CD8-positive, alpha-beta T cell (primary cell): ENCODE measurements at places on chromosomes 2 and 18.

- no peak for DNase-seq
Measured at GRCh38 chr2:20488782-20489181, 41.9 kb downstream of the RHOB start.

- no peak for DNase-seq
Measured at GRCh38 chr18:55585920-55586561, 2.0 kb downstream of the TCF4 start.

GRCh38 chr2:175630280-175631244, 371.5 kb downstream of the LNPK start:
- DNase-seq, result no peak

GRCh38 chr2:51693640-51694039, 661.7 kb upstream of the NRXN1 start:
- DNase-seq, result no peak

DNA sequence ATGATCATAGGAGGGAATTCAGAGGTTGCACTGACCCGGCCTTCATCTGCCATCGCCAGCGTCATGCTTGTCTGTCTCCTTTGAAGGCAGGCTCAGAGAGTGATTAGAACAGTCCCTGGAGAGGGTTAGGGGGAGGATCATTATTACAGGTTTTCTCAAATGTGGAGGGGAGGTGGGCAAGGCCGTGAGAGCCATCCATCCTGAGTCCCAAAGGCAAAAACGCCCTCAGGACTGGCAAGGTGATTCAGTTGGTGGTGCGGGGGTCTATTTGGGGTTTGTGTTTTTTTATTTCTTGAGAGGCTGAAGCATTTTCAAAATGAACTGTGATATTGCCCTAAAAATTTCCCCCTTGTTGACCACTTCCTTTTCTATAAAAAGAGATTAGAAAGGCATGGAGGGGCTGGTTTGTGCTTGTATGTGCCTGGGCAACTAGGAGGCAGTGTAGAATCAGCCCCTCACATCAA, 39.3 kb upstream of the GYPC start:
- no peak for DNase-seq

DNA sequence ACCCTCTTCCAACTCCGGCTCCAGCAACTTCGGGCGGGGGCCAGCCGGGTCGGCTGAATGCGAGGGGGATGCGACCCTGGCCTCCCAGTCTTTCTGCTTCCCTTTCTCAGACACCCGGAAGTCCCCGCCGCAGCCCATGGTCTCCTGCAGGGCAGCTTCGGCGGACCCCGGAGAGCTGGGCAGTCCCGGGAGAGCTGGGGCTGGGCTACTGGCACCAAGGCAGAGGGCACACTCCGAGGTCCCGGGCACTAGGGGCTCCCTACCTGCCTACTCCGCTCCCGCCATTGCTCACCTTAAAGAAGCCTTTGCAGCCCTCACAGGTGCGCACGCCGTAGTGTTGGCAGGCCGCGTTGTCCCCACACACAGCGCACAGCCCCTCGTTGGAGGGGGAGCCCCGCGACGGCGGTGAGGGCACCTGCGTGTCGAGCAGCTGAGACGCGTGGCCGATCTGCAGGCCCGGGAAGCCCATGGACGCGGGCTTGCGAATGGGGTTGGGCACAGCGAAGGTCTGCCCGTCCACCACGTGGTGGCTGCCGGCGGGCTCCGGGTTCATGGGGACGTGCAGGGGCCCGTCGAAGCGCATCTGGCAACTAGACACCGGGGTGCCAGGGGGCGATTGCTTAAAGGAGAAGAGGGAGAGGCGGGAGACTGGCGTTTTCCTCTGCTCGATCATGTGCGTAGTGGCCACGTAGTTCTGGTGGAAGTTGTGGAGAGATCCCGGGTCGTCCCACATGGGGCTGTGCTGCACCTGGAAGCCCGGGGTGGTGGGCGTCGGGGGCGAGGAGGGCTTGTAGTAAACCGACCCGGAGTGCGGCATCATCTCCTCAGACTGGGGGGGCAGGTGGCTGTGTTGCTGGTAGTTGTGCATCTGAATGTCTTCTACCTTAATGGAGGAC, 3.2 kb downstream of the NR4A2 start:
- DNase-seq, result peak; percentile 59

GRCh38 chr2:40680547-40680946, 228.7 kb upstream of the SLC8A1 start:
- DNase-seq, result no peak

- DNase-seq, result no peak
Measured at GRCh38 chr2:148936857-148937450, 61.9 kb downstream of the KIF5C start.

- no peak for DNase-seq
Measured at GRCh38 chr2:24809316-24810007, 16.2 kb downstream of the CENPO start.

GRCh38 chr2:16094811-16095210, 154.5 kb downstream of the MYCN start:
- no peak for DNase-seq

DNA sequence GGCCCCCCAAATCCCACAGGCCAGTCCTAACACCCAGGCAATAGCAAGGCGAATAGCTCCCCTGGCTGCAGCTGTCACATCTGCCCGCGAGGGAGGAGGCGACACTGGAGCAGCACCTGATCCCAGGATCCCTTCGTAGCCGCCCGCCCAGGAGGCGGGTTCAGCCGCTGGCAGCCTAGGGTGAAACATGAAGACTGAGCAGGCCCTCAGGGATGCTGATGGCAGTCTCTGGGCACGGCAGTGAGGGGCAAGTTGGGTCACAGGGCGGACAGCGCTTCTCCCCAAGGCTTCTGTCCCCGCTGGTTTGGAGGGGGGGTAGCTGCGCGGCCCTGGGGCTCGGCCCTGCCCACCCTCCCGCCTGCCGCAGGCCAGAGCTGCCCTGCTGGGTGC, 1.9 kb downstream of the DNMT3A start:
- DNase-seq, result no peak

DNA sequence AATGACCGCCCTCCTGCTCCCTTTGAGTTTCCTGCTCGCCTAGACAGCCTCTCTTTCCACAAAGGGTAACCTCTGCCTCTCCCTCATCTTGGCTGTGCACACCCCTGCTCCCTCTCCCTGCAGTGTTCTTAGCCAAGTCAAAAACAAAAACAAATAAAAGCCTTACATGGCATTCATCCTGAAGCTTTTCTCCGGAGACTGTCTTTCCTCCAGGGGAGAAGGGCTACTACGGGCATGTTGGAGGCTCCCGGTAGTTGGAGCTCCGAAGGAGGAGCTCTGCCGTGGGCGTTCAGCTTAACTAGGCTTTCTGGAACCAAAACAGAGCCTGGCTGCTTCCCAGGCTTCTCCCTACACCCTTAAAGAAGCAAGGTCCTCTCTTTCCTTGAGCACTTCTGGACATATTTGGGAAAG, 104.2 kb downstream of the TPGS2 start:
- DNase-seq, result no peak

- DNase-seq, result no peak
Measured at GRCh38 chr2:207215308-207215707, 49.6 kb upstream of the KLF7 start.

DNA sequence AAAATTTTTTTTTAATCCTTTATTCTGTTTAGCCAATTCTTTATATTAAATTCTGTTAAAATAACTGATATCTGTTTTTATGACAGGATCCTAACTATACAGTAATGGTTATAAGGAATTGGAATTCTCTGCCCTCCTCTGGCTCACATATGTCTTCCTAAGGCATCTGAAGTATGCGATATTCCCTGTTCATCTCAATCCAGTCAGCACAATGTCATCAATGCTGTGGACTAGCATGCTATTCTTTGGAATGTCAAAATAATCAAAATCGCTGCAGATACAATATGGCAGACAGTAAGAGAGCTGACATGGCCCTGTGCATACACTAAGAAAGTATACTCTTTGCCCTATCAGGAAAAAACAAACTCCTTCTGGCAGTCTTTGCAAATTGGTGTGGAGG, 107.6 kb downstream of the AP1S3 start:
- DNase-seq, result no peak

DNA sequence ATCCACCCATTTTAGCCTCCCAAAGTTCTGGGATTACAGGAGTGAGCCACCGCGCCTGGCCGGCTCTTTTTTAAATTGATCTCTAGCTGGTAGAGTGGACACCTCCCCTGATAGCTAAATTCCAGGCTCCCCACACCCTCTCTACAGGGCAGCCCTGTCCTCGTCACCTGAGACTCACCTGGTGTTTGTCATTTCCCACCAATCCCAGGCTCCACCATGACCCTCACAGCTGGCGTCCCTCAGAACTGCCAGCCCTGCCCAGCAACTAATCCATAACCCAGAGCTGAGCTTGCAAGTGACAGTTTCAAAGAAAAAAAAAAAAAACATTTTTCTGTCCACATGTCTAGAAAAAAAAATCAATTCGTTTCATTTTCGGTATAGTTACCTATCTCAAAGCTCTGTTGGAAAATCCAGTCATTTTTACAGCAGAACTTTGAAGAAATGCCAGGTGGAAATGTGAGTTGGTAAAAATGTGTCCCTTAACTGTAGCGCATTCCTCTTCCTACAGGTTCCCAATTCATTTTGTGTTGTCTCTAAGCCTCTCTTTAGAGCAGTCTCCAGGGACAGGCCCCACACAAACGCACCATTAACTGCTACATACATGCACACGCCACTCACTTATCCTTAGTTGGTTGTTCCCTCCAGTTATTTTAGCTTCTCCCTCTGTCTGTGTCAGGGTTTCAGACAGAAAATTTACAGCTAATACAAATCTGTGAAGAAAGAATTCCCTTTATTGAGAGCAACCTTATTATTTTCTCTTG, 294.7 kb downstream of the FBXO15 start:
- DNase-seq, result no peak

DNA sequence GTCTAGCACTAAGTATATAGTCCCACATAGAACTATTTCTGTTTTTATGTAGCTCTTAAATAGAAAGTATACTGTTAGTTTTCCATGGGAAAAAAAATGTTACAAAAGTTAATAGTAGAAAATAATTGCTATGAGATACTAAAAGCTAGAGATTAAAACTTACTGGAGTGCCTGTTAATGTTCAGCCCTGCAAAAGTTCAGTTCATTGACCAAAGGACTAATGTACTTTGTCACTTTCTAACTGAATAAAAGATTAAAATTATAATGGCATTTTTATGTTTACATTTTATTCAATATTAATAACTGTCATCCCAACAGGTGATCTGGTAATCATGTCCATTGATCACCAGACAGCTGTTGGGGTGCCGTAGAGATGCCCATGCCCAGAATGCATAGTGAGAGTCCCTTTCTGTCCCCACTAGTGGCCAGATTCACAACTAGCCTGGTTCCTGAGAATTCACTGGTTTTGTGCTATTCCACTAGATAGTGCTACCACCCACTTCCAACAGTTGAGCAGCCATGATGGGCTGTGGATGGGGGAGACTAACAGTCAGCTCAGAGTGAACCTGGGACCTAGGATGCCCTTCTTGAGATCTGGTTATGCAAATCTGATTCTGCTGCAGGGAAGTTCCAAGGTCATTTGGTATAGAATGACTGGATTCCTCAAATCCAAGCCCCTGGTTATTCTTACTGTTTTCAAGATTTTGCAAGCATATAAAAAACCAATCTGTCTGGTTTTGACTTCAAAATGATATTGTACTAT, 57.8 kb downstream of the AFTPH start:
- DNase-seq, result no peak

DNA sequence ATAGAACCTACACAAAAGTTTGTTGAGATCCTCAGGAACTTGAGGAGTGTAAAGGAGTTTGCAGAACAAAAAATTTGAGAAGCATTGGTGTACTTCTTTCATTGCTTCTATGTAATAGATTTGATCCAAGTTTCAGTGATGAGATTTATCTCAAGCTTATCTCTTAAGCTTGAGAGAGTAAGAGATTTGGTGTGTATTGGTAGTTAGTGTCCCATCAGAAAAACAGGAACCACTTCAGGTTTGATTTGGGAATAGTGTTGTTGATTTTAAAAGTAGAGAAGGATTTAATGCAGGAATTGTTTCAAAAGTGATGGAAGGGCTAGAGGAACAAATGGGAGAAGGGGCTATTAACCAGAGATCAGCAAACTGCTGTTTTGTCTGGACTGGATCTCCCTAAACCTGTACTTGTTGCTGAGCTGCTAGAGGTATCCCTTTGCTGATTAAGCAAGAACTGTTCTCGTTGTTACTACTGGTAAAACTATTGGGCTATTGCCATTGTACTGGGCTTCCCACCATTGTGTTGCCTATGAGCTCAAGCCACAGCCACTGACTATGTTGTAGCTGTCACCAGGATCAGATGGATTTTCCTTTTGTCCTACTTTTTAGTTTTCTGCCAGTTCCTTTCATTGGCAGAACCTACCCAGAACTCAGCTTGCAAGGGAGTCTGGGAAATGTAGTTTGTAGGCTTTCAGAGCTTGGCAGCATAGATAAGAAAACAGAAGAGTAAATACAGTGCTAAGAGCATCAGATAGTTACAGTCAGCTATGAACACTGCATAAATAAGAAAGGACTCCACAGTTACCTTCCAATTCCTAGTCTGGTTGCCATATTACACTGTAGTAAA, 39.3 kb downstream of the RAB10 start:
- no peak for DNase-seq

DNA sequence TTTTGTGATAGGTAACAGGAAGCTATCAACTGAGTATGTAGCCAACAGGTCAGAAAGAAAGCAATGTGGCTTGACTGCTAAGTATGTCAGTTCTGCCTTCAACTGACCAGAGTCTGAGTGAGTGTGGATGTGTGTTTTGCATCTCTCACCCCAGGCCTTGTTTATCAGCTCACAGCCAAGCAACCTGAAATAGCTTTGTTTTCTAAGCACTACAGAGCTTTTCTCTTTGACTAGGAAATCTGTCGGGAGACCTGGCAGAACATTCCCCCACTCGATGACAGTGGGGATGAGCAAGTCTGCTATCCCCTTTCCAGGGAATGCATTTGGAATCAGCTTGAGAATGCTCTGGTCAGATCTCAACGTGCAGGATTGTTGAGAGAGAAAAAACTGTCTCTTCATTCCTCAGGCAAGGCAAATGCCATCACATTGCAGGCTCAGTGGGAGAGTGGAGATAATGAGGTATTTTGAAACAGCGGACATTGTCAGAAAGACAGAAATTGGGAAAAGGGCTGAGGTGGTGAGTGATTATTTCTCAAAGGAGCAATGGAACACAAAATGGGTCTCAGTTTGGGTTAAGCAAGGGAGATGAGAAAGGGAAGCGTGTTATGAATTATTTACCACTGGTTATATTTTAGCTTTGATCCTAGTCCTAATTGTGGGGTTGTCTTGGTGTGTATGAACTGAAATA, 233.8 kb upstream of the PIK3C3 start:
- DNase-seq, result no peak

GRCh38 chr2:33184041-33184440, 237.3 kb downstream of the LTBP1 start:
- no peak for DNase-seq

- DNase-seq, result no peak
Measured at GRCh38 chr2:240956171-240956934, 42.1 kb upstream of the SNED1 start.
